ENCODE measurements at places on chromosomes 13 and 19. TPM values are rescaled to one million over a fixed set of nuclear protein-coding genes. Genes with fewer than 3 reads are reported as not detected.

DNA sequence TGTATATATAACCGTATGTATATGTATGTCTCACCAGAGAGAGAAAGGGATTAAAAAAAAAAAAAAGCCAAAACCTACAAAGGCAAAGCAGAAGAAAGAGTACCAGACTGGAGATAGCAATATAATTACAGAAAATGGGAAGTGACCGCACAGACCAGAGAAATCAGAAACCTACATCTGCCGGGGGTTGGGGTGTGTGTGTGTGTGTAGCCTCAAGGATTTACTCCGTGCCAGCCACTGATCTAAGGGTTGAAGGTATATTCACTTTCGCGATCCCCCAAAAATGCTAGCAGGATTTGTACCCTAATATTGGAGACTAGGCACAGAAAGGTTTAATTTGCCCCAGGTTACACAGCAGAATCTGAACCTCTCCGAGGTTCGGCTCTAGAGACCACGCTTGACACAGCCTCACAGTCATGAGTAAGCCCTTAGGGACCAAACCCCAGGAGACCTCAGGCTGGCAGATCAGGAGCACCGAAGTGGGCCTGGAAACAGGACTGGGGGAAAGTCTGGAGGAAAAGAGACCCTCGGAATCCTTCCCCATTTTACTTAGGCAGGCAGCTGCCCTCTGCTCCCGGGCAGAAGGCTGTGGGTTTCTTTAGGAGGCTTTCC is 14.8 kb downstream of the ARL11 start:
- no peak for DNase-seq

Gene PNMA8B
- total RNA-seq = not detected

GRCh38 chr13:54232700-54233099 is 1204.1 kb downstream of the OLFM4 start:
- DNase-seq = no peak

Gene FAM124A
- not detected for total RNA-seq

DNA sequence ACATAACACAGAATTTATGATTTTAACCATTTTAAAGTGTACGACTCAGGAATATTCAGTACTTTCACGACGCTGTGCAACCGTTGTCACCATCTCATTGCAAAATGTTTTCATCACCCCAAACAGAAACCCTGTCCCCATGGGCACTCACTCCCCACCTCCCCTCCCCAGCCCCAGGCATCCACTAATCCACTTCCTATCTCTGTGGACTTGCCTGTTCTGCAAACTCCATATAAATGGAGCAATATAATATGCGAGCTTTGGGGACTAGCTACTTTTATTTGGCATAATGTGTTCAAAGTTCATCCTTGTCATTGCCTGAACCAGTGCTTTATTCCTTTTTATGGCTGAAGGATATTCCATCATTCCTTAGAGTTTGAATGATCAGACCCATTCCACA is 7.3 kb upstream of the INSR start:
- DNase-seq = no peak

Gene KANK3
- 0.26 TPM for total RNA-seq

- no peak for DNase-seq
These were observed 114.9 kb upstream of the TMTC4 start for GRCh38 chr13:100789481-100789880.

- no peak for DNase-seq
These were observed 81.8 kb downstream of the SPRY2 start for GRCh38 chr13:80259159-80259558.

Gene QPCTL
- total RNA-seq = 22.6 TPM

Gene PRX
- total RNA-seq = 1.3 TPM

Gene ZNF665
- total RNA-seq = 1.4 TPM

- DNase-seq = no peak
These were observed 99.6 kb downstream of the MBNL2 start for GRCh38 chr13:97321616-97322321.

GRCh38 chr13:43119206-43119605 is 95.8 kb downstream of the DNAJC15 start:
- no peak for DNase-seq

Gene GRIN2D
- total RNA-seq = 0.32 TPM

- no peak for DNase-seq
These were observed 6.6 kb upstream of the S1PR2 start for GRCh38 chr19:10237702-10238101.

- DNase-seq = no peak
These were observed 29.5 kb upstream of the NFIC start for GRCh38 chr19:3336680-3337523.

Gene CEACAM20
- total RNA-seq = not detected

GRCh38 chr13:101398191-101398590 is 18.1 kb downstream of the NALCN start:
- no peak for DNase-seq

GRCh38 chr13:35475212-35475959 is 1.1 kb downstream of the MAB21L1 start:
- no peak for DNase-seq

GRCh38 chr19:30521937-30522336 is 149.8 kb downstream of the ZNF536 start:
- no peak for DNase-seq
